ENCODE measurements at places on chromosomes 13 and 19. TPM values are rescaled to one million over a fixed set of nuclear protein-coding genes. Genes with fewer than 3 reads are reported as not detected.

GRCh38 chr19:13526552-13526951 lies 20.3 kb upstream of the CACNA1A start:
- no peak for DNase-seq

The C5AR2 gene
- 0.81 TPM for total RNA-seq

The PRX gene
- 2.2 TPM for total RNA-seq

GRCh38 chr13:43694146-43694664 lies 92.6 kb downstream of the ENOX1 start:
- no peak for DNase-seq

The LSM14A gene
- 134 TPM for total RNA-seq

The SLC25A42 gene
- total RNA-seq = 11.6 TPM

The CERS1 gene
- total RNA-seq = 0.27 TPM

The KLK4 gene
- total RNA-seq = not detected

The LYPD5 gene
- total RNA-seq = 3.5 TPM

The FBL gene
- 870 TPM for total RNA-seq

DNA sequence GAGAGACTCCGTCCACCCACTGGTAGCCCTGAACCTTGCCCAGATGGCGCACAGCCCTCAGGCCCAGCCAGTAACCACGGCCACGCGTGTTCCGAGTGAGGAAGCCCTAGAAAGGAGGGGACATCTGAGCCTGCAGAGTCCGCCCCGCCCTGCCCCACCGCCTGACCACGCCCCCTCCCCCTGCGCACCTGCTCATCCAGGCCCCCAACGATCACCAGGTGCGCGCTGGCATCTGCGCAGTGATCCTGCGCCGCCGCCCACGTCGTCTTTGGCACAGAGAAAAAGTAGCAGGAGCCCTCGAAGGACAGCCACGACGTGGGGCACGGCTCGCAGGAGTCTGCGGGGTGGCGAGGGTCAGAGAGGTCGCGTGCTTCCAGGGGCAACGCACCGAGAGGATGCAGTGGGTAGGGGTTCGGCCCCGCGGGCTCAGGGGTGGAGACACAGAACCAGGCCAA lies 2.1 kb downstream of the CLEC4G start:
- DNase-seq = no peak

GRCh38 chr19:10227026-10227971 lies 3.8 kb downstream of the S1PR2 start:
- DNase-seq = no peak

The RNF17 gene
- total RNA-seq = not detected

DNA sequence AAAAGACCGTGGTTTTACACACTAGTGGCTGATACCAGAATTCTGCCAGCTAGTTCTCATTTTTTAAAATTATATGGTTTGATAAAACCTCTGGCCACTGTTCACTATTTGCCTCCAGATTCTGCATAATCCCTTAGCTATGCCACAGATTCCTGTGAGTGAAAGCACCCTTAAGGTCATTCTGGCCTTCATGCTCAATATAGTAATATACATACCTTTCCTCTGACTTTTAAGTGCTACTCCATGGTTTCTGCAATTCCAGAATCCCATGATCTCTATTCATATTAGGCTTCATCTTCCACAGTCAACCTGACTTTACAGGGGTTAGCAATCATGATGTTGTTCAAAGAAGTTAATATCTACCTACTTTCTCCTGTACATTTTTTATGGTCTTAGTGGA lies 274.1 kb upstream of the EDNRB start:
- DNase-seq = no peak

The ZNF536 gene
- under 0.01 TPM for total RNA-seq

The FGF14 gene
- total RNA-seq = under 0.01 TPM

- no peak for DNase-seq
Measured at GRCh38 chr19:55956431-55956830, 8.8 kb downstream of the NLRP8 start.

DNA sequence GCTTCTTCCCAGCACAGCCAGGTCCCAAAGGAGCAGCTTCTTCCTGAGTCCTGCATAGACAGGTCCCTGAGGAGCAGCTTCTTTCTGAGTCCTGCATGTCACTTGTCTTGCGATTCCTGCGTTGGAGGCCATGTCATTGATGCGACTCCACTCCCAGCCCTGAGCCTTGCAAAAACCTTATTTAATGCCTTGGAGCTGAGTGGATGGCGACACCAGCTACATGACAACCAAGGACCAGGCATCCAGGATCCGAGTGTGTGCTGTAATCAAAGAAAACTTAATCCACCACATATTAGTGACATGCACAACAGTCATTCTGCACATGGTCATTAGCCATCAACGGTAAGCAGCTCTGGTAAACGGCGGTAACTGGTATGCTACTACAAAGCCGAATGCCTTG lies 315.8 kb downstream of the TEX29 start:
- DNase-seq = no peak

DNA sequence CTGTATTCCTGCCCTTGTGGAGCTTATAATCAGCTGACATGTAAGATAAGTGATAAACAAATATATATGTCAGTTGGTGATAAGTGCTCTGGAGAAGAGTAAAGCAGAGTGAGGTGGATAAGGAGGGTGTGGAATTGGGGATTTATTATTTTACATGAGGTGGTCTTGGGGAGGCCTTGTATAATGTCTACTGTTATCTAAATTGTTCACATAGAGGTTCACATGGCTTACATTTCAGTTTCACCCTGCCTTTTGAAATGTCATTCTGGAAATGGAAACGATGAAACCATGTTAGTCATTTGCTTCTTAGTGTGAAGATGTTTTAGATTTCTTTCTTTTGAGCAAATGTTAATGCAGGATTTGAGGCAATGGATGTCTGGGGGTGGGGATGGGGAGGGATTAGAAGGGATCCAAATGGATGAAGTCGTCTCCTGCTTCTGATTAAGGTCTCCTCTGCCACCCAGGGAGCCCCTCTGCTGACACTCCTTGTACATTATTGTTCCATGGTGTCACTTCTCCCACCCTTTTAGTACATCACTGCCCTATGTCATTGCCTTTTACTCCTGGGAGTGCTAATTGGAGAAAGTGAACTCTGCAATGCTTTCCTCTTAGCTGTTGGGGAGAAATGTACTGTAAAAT lies 14.0 kb downstream of the B3GLCT start:
- DNase-seq = no peak

DNA sequence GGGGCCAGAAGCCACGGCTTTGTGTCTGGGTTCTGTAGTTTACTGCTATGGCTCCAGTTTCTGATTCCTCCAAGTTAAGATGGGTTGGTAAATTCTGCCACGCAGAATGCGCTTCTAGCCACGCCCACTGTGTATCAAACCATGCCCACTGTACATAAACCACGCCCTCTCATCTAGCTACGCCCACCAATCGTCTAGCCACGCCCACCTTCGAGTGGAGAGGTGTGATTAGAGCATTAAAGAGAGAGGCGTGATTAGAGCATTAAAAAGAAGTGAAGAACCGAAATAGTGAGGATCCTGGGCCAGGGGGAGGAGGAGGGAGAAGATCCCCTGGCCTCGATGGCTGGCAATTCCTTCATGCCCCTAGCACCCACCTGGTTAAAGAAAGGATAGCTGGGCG lies 43.7 kb upstream of the ADGRE5 start:
- peak; percentile 77 for DNase-seq

The ZNF667 gene
- total RNA-seq = 5.7 TPM

The ZNF490 gene
- total RNA-seq = 9.7 TPM

DNA sequence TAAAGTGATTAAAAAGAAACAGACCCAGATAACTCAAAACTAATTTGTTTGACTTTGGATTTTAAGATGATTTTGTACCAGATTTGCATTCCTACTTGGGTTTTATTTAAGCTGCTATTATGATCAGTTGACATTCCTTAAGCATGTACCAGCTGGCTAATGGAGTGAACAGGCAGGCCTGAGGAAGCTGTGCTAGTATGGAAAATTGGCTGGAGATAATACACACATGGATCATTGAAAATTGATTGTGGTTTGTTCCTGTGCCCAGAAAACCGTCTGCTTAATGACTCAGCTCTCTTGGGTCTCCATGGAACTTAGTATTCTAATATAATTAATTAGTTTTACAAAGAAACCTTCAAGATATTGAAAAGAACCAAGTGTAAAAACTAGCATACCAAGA lies 22.6 kb downstream of the POLR1D start:
- no peak for DNase-seq

- DNase-seq = no peak
Measured at GRCh38 chr13:46637213-46637612, 84.2 kb downstream of the LRCH1 start.

DNA sequence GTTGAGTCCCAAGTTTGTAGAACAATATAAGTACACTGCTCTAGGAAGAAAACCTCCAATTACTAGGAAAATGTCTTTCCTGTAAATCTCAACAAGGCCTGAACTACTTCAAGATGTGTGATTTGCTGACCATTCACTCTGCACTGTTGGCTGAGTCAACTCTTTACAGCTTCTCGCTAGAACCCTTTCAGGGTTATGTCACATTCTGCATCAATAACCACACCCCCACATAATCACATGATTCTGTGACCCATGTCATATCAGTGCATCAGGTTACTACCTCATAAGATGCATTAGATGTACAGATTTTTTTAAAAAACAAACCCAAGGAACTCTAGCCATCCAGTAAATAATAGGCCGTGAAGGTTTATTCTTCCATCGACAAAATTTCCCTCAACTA lies 16.1 kb upstream of the DCLK1 start:
- no peak for DNase-seq

All from hematopoietic multipotent progenitor cell (in vitro differentiated cells).